ENCODE measurements at places on chromosomes 16 and 17.

- DNase-seq = no peak
Observed at GRCh38 chr17:977166-977565, 2.4 kb downstream of the NXN start.

DNA sequence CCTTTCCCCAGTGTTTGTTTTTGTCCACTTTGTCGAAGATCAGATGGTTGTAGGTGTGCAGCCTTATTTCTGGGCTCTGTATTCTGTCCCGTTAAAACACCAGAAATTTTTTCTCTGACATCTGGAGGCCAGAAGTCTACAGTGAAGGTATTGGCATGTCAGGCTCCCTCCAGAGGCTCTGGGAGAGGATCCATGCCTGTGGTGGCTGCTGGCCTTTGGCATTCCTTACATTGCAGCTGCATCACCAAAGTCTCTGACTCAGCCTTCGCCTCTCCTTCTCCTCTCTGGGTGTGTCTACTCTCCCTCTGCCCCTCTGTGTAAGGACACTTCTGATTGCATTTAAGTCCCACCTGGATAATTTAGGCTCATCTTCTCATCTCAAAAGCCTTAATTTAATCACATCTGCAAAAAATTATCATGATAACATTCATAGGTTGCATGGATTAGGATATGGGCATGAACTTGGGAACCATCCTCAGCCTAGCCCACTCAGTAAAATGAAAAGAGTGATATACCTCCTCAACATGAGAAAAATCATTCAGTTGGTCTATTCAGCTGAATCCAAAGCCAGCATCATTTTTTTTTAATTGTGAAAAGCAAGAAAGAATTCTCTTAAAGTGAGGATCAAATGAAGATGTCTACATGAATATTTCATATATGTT, 78.0 kb downstream of the MAP2K6 start:
- DNase-seq = no peak

DNA sequence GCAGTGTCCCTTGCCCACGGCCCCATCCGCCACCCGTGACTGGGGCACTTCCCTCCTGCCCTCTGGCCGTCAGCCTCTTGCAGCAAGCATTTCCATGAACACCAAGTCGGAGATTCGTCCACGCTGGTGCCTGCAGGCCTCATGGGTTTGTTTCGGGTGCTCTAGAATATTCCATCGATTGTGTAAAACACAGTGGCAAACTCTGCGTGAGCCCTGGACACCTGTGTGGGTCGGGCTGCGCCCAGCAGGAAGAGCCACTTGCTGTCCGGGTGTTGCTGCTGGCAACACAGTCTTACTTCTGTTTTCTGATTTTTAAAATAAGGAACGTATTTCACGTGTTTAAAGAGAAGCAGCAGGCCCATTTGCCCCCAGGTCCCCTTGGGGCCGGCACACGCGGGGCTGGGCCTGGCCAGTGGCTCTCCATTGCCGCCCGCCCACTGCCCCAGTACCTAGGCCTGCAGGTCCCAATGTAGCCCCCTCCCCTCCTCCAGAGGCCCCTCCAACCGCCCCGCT, 10.0 kb downstream of the CYBC1 start:
- DNase-seq = no peak

- DNase-seq = no peak
Observed at GRCh38 chr17:37844158-37844976, 79.8 kb upstream of the TBC1D3K start.

GRCh38 chr16:14351647-14352046, 278.4 kb downstream of the PARN start:
- no peak for DNase-seq

DNA sequence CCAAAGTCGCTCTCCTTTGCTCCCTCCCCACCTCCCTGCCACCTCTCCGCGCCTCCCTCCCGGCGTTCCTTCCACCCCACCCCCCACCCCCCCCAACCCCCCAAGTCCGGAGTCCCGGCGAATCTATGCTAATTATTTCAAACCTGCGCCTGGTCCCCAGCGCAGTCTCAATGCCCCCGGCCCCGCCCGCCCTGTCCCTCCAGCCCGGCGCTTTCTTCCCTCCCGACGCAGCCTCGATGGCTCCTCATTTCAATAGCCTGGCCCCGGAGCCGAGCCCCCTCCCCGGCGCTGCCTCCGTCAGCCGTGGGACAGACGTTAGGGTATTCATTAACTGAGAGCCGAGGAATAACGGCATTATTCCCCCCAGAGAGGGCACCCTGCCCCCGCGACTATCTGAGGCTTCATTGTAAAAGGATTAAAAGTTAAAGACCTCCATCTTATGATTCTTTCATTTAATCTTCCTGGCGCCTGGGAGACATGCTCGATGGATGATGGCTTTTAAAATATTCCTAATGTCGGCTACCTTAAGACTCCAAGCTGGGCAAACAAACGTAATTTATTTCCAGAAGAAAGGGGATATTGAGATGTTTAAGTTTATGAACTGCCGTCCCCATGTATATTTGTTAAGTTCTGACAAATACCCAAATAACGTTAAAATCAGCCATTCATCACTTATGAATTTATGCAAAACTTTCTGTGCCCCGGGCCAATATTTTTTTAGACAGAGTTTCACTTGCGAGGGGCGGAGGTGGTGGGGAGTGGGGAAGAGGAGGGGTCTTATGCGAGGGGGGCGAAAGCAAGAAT, 3.4 kb downstream of the NOG start:
- no peak for DNase-seq

- DNase-seq = peak; percentile 21
Observed at GRCh38 chr17:45261577-45262515, at the start of gene SPATA32. Gene SPATA32, minus strand, starts transcription at chr17:45262094. Its CDS starts 78 bp downstream, at chr17:45262016.

GRCh38 chr16:22786691-22787090, 27.3 kb upstream of the HS3ST2 start:
- no peak for DNase-seq

DNA sequence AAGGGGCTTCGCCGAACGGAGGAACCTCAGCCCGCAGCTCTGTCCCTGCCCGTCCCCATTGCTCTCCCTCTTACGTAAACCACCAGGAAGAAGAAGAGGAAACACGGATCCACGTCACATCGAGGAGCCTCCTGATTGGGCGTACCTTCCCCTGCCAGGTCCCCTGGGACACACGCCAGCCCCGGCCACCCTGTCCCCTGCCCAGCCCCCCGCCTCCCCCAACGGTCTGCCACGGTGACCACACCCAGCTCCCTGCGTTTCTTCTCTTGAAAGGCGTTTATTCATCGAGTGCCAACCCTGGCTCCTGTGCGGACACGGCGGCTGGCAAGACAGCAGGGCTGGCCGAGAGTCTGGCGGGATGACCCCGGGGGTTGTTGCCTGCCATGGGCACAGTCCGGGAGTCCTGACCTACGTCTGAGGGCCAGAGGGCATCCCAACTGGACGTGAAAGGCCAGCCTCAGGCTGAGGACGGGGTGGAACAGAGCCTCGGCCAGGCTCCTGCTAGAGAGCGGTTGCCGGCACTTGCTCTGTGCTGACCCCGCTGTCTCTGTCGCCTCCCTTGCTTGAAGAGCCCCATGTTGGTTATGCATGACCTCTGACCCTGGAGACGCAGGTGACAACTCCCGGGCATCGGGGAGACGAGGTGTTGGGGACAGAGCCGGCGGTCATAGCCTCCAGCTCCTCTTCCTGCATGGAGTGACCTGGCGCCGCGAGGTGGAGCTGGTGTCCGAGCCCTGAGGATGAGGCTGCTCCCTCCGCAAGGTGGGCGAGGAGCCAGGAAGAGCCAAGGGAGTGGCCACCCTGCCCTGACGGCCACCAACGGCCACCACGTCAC, 40.5 kb upstream of the ACSF3 start:
- DNase-seq = peak; percentile 50

DNA sequence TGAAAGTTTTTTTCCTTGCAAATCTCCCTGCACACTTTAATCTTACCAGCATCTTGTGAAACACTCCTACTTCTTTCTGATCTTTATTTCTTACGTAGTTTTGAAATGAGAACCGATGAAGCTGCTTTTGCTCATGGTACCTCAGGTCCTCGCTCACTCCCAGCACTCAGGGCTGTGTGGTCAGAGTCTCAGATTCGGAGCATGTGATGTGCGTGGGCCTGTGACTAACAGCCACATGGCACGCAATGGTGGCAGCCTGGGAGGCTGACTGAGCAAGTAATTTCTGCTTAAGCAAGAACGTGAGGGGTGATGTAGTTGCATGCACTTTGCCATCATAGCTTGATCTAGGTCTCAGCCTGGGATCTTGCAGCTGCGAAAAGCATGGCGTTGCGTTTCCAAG, 624.3 kb downstream of the MAF start:
- no peak for DNase-seq

- no peak for DNase-seq
Observed at GRCh38 chr16:871562-872345, 71.2 kb upstream of the GNG13 start.

GRCh38 chr17:78414178-78415162, 36.0 kb downstream of the PGS1 start:
- no peak for DNase-seq

DNA sequence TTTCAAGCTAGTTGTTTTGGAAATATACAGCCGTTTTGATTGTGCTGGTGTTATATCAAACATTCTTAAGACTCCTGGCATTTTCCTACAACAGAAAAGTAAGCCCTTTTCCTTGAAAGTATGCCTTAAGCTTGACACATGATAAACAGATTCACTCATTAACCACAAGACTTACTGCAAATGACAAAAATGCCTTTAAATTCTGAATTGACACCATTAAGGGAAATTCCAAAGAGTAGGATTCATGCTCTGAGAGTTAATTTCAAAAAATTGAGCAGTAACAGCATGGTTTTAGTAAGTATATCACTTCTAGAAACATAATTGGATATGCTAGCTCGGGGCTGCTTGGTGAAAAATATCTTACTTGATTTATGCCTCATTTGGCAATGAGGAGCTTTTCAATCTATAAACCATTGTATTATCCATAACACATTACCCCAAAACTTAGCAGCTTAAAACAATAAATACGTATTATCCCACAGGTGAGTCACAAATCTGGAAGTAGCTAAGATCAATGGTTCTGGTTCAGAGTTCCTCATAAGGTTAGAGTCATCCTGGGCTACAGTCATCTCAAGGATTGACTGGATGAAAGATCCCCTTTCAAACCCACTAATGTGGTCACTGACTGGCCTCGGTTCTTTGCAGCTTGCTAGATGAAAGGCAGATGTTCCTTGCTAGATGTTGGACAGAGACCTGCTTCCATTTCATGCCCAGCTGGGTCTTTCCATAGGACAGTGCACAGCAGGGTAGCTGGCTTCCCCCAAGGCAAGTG, 8.2 kb upstream of the PHAF1 start:
- no peak for DNase-seq

DNA sequence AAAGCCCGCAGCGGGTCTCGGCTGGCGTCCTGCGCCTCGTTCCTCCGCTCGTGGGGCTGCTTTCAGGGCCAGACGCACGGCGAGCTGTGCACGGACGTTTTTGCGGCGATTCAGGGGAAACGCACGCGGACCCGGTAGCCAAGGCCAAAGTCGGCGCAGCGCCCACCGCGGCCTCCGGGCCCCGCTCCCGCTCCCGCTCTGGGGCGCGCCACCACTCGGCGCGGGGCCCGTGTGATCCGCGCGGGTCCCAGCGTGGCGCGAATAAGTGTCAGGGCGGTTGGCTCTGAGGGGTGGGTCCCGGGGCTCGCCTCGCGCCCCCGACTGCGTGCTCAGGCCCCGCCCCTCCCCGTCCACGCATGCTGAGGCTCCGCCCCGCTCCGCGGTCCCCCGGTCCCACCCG, 694 bp upstream of the TBCD start:
- DNase-seq = no peak

DNA sequence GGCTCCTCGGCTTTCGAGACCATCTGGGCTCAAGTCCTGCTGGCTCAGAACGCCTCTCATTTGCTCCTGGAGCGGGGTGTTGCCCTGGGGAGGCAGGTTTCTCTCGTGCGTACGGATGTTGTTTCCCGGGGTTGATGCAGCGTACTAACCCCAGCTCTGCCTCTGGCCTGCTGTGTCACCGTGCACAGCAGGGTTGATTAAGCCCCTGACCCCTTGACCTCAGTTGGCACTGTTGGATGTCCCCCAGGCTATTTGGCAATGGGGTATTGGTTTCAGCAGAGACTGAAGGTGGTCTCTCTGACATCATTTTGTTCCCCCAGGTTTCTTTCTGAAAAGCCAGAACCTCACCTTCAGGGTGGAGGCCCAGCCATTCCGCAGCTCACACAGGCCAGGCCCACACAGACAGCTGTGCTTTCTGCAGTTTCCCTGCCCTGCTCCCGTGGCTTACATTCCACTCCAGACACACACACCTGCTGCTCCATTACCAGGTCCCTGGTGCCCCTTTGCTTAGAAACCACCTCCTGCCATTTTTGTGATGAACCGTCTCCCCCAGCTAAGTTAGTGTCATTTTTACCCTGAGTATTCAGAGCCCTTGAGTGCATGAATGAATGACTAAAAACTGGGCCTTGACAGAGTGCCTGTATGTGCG, 233.5 kb downstream of the CCDC182 start:
- no peak for DNase-seq

DNA sequence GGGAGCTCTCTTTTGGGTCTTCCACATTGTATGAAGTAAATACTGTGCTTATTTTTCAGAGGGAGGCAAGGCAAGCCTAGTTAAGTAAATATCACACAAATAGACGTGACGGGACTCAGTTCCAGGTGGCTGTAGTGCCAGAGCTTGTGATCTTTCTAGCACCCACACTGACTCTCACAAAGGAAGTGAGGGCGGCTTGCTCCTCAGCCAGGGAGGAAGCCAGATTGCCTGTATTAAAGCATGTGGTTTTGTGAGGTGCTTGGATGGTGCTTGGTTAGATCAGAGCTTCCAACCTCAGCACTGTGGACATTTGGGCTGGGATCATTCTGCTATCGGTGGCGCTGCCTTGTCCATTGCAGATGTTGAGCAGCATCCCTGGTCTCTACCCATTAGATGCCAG, 80.1 kb downstream of the VAT1L start:
- DNase-seq = no peak

- DNase-seq = no peak
Observed at GRCh38 chr16:48386559-48387312, 1.5 kb upstream of the SIAH1 start.

DNA sequence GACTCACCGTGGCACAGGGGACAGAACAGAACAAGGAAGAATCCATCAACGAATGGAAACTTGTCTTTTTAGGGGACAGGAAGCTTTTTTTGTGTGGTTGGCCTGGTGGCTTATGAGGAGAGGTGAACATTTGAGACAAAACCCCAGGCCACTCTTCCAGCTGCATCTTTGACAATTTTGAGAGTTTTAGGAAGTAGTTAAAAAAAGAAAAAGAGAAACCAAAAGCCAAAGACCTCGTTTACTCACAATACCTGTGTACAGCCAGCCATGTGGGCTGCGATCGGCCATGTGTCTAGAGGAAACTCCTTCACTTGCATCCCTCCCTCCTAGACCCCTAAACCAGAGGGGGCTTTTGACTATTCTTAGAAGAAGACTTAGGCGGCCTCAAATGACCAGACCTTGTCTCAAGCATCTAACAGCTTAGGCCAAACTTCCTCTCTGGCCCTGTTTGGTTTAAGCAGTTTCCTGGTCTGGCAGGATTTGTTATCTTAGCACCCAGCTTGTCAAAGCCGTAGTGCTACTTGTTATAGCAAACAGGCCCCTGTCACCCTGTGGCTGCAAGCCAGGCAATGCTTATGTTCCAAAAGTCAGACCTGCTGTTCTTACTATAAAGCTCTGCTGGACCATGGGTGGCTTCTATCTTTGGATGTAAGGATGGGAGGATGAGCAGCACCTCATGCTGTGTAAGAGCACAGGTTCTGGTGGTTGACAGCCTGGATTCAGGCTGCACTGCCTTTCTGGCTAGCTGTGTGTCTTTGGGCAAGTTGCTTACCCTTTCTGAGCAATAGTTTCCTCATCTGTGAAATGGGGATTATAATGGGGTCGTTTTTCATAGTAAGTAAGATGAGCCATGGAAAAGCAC, 17.7 kb downstream of the KSR1 start:
- DNase-seq = no peak

Measured in cerebellar nuclear complex (tissue), 1 donor.